CD4-positive, alpha-beta T cell treated with Interferon alpha-2 for 1 hour (primary cell): ENCODE measurements at places on chromosomes 7 and 10.

DNA sequence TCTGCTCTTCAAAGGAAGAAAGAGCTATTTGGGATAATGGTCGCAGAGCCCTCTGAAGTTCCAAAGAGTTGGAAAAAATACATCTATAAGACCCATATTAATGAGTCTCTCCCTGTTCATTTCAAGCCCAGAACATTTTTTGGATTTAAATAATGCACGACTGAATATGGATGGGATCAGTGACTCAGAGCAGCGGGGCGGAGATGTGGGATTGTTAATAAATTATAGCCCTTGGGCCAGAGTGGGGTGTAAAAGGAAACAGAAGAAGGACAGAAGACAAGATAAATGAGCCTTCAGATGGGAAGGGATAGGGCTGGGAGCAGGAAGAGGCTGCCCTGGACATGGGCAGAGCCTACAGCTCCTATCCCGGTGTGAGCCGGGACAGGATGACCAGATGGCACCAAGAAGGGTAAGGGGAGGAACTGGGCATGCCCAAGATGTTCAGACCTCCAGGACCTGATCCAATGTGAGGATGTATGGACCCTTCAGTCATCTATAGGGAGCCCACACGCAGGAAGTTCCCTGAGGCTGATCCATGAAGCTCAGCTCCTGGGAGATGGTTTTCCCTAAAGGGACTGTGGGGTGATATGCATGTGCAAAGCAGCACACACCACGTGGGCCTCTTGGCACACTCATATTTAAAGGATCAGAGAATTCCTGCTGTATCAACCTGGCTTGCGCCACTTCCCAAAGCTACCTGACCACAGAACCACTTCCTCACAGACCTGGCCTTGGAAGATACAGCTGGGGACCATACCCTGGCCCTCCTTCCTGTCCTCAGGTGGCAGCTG, 96.1 kb upstream of the PLXNA4 start:
- no peak for DNase-seq

DNA sequence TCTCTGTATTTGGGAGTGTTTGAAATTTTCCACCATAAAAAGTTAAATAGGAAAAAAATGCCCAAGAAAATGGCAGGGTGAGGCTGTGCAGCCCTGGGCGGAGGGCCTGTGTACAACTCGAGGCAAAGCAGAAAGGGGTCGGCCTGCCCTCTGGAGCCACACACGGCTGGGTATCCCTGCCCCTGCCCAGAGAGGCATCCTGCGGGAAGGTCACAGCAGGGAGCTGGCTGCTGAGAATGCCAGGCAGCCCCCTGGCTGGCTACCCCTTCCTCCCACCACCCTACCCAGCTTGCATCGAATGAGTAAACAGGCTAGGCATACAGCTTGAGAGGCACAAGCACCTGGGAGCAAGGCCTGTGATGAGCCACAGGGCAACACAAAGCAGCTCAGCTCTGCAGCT, 46.1 kb downstream of the CAMK2B start:
- DNase-seq: no peak

DNA sequence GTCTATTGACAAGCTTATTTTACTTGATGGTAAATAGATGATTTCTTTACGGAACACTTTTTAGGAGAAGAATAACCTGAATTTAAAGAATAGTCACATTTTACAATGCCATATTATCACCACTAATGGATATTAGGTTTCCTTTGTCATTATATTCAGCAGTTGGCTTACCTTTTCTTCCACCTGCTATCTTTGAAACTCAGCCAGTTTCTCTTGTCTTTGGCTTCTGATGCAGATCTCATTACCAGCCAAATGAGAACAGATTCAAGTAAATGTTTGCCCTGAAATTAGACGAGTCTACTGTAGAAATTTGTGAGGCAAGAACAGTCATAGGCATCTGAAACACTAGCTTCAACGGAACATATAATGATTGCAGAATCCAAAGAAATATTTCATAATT, 85.5 kb upstream of the OIT3 start:
- DNase-seq: no peak

GRCh38 chr10:26543567-26544306, 105.6 kb downstream of the APBB1IP start:
- DNase-seq: no peak

GRCh38 chr7:15571301-15571878, 9.6 kb upstream of the AGMO start:
- DNase-seq: no peak

- DNase-seq: no peak
Measured at GRCh38 chr7:71484380-71484779, 352.4 kb downstream of the GALNT17 start.

GRCh38 chr7:71912476-71912875, 499.7 kb downstream of the CALN1 start:
- no peak for DNase-seq

DNA sequence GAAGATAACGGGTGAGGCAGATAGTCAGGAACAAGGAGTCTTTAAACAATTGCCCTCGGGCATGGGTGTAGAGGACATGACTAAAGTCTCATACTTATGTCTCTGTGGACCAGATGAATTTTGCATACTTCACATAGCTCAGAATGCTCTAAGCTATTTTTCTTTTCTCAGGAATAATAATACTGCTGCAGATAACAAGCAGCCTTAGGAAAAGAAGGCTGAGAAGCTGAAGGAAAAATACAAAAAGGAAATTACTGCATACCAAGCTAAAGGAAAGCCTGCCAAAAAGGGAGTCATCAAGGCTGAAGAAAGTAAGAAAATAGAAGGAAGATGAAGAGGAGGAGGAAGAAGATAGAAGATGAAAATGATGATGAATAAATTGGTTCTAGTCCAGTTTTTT, 13.4 kb upstream of the ERCC6 start:
- DNase-seq: no peak

DNA sequence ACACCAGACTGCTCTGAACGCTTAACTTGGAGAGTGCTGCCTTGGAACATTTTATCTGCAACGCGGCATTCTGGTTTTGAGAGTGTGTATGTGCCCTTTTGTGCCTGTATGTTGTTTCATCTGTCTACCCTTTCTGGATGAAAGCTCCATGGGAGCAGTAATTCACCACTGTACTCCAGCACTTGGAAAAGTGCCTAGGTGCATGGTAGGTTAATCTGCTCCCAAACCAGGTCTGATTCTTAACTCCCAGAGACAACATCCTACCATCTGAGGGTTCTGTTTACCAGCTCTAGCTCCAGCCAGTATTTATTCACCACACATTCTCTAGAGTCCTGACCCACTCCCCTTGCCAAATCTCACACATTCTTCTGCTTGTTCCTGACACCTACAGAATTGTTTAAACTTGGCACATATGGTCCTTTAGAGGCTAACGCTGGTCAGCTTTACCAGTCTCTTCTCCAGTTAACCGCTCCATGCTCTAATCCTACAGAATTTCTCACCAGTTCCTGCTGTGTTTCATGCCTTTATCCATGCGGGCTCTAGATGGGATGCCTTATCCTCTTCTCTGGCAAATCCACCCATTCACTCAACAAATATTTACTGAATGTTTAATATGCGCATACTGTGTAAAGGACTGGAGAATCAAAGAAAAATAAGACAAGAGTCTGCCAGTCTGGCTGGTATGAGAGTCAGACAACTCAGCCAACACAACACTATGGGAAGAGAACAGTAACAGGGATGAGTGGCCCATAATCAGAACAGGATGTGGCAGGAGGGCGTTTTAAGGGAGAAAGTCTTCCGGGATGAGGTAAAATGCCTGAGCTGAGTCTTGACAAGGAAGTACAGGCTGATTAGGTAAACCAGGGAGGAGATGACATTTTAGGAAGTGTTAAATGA, 46.3 kb downstream of the MTPN start:
- DNase-seq: no peak

- no peak for DNase-seq
Measured at GRCh38 chr7:103689255-103689654, 243.2 kb upstream of the SLC26A5 start.

GRCh38 chr10:15370212-15370855, 755 bp downstream of the FAM171A1 start:
- DNase-seq: peak; percentile 25

- DNase-seq: no peak
Measured at GRCh38 chr7:33072471-33072870, 9.9 kb upstream of the NT5C3A start.

DNA sequence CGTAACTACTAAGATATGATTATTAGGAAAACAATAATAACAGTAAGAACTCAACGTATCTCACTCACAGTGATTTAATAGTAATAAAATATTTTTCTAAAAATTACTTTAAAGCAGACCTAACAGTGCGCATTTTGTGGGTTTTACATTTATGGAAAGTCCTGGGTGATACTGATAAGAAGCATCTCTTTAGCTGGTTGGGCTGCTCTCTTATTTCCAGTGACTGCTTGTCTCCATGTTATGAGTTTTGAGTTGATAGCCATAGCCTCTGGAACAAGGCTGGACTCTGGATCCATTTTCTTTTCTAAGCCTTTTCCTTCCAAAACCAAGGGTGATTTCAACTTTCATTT, 29.5 kb upstream of the INHBA start:
- no peak for DNase-seq

- DNase-seq: no peak
Measured at GRCh38 chr10:116487522-116488430, 58.0 kb upstream of the PNLIP start.

GRCh38 chr7:45027774-45028114, 27.7 kb downstream of the CCM2 start:
- DNase-seq: no peak

GRCh38 chr10:67764012-67764822, 68.2 kb upstream of the CTNNA3 start:
- DNase-seq: peak; percentile 98

DNA sequence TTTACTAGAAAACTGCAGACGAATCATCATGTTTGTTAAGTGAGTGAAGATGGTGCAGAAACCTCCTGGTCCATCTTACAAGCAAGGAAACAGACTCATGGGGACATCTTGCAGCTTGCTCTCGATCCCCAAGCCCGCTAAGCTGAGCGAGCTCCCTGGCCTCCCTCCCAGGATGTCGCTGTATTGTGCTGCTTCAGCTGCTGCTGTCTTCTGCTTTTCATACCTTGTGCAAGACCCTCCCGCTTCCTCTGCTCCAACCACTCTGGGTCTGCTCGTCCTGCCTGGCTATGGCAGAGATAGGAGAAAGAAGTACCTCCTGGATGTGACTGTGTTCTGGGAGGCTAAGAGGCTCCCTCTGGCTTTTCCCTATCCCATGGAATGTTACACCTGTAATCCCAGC, 285.2 kb upstream of the FZD8 start:
- DNase-seq: no peak

- DNase-seq: no peak
Measured at GRCh38 chr7:82423446-82423845, 20.1 kb downstream of the CACNA2D1 start.

DNA sequence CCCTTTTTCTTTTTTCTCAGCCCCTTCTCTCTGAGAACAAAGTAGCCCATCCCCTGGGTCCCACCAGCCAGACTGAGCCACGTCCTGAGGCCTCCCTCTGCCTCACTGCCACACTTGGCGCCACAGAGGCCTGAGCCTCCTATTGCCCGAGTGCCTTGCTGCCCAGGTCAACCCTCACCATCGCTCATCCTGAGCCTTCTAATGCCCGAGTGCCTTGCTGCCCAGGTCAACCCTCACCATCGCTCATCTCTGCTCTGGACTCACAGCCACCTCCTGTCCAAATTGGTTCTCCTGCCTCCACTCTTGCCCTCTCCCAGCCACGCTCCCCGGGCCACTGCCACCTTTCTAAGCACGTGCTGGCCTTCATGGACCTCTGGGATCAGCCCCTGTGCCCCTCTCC, 53.2 kb upstream of the SMNDC1 start:
- DNase-seq: no peak

DNA sequence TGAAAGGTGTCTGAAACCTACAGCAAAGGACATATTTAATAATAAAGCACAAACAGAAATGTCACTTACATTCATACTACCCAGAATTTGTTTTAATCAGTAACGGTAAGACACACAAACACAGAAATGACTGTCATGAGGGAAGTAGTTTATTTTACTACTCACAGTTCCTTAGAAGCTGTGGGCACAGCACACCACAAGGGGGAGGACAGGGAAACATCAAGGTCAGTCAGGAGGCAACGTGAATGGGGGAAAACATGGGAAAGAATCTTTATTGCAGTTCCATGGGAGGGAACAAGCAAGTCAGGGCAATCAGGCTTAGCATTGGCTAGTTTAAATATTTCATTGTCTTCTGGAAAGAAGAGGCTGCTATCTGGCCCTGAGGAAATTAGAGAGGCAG, 123.8 kb upstream of the PDSS1 start:
- DNase-seq: no peak

- DNase-seq: no peak
Measured at GRCh38 chr7:70574970-70575799, 556.8 kb upstream of the GALNT17 start.

GRCh38 chr7:100415448-100415847, 13.1 kb downstream of the ZCWPW1 start:
- no peak for DNase-seq

DNA sequence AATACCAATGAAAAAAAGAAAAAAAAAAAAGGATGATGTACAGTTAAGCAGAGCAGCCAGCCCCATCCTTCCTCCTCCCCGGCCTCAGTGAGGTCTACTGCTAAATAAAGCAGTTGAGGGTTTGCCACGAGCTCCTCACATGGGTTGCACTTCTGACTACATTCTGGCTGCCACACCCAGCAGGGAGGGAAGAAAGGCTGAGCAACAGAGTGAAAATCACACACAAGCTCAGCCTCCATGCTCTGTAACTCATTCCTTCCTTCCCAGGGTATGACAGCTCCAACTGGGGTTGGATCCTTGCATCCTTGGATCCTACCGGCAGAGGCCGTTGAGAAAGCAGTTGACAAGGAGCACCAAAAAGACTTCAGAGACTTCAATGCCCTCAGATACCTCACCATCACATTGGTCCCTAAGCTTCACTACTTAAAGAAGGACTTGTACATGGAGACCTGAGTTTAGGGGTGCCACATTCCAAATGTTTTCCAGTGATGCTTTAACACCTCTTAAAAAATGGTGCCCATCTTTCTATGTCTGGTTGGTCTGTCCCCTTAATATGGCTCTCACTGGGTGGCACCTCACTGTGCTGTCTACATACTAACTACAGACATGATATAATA, 52.9 kb upstream of the PIK3CG start:
- peak; percentile 25 for DNase-seq

GRCh38 chr10:69472142-69472541, 20.9 kb downstream of the TSPAN15 start:
- no peak for DNase-seq

GRCh38 chr7:134995239-134996096, 9.2 kb downstream of the AGBL3 start:
- peak; percentile 52 for DNase-seq

DNA sequence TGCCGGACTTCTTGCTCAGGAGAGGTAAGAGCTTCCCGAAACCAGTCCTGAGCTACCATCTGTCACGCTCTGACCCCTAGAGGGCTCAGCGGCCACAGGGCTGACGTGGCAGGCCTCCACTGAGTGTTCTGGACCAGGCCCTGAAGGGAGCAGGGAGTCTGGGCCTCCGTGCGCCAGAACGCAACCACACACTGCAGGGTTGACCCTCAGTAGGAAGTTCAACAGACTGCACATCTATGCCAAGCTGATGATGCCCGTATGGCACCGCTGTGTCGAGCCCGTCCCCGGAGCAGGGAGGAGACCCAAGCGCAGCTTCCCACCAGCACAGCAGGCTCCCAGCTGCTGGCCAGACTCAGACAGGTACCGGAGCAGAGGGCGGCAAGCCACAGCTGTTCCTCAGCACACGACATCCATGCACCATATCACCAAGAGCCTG, 39.2 kb downstream of the CAMK2B start:
- no peak for DNase-seq
